ENCODE measurements at places on chromosomes 12 and 14.
A peak's percentile ranks its signal among the peaks of the same experiment; 100 is the strongest.

DNA sequence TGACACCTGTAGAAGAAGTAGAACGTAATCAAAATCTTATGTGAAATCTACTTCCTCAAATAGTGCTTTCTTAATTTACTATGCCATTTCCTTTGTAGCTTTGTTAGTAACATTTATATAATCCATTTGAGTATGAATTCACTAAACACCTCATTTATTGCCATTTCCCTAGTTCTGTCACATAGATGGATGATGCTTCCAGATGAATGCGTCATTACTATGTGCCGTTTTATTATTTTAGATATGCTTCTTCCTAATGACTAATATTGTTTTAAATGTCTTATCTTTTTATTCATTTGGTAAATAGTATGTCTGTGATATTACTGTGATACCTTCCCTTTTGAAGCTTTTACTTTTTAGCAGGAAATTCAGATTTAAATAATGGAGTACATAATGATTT lies 14.4 kb downstream of the FRMD6 start:
- no peak for DNase-seq
- no peaks in the 10 kb centered on the region for H3K27me3 ChIP-seq
- H3K36me3 ChIP-seq = no peaks in the 10 kb centered on the region
- no peak overlapping the region for H3K27ac ChIP-seq
- H3K4me3 ChIP-seq = no peak overlapping the region

GRCh38 chr12:120490325-120490724 lies 5.6 kb upstream of the DYNLL1 start:
- no peak overlapping the region for H3K4me3 ChIP-seq
- no peak overlapping the region for H3K27ac ChIP-seq
- H3K27me3 ChIP-seq = no peaks in the 10 kb centered on the region
- no peaks in the 10 kb centered on the region for H3K36me3 ChIP-seq
- no peak for DNase-seq

DNA sequence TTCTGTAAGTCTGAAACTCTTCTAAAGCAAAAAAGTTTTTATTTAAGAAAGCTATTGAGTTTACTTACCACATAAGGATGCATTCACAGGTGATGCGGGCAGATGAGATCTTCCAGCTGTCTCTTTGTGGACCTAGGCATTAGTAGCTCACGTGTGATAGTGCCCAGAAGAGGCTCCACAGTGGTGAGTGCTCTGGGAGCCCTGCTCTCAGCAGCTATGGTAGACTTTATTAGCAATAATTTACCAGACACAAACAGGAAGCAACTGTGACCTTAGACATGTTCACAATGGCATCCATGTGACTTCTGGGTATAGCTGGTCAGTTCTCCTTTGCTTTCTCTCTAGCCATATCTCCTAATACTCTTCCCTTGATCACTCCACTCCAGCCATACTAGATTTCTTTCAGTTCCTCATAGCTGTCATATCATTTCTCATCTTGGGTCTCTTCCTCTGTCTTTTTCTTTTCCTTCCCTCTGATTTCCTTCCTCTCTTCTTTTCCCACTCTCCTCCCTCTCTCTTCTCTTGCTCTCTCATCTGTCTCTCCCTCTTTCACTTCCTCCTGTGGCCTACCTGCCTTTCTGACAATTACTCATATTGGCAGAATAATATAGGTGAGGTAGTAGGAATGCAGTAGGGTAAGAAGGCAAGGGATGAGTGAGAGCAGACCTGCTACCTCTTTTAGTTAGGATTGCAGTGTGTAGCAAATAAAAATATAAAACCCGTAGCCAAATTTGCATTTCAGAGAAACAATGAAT lies 75.2 kb upstream of the SCAF11 start:
- no peaks in the 10 kb centered on the region for H3K4me1 ChIP-seq
- H3K27me3 ChIP-seq = no peaks in the 10 kb centered on the region
- H3K27ac ChIP-seq = no peak overlapping the region
- no peak for DNase-seq
- H3K4me3 ChIP-seq = no peak overlapping the region

- DNase-seq = no peak
- H3K4me1 ChIP-seq = peaks cover 4% of the 10 kb centered on the region
- no peak overlapping the region for H3K27ac ChIP-seq
- H3K4me3 ChIP-seq = no peak overlapping the region
These were observed 19.4 kb downstream of the CAND1 start for GRCh38 chr12:67288561-67288960.

DNA sequence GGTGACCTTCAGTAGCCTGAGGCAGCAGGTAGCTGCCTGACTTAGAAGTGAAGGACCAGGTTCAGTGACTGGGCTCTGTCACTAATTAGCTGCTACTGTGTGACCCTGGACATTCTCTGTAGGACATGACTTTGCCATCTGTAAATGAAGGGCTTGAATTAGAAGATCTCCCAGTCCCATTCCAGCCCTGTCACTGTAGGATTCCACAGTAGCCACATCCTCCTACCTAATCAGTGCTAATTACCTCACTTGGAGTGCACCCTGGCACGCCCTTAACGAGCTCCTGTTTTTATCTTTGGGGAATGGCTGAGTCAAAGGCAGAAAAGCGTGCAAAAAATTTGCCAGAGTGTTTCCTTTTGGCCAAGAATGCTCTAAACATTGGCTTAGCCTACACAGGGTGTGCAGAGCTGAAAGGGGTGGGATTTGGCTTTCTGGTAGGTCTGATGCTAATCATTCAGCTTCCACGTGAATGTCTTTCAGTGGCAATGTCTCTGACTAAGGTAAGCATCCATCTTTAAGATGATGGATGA lies 6.8 kb downstream of the NTF3 start:
- H3K4me3 ChIP-seq = no peak overlapping the region
- H3K27ac ChIP-seq = no peak overlapping the region
- peaks cover 10% of the 10 kb centered on the region for H3K4me1 ChIP-seq
- DNase-seq = no peak

- DNase-seq = no peak
- H3K36me3 ChIP-seq = no peaks in the 10 kb centered on the region
- H3K4me1 ChIP-seq = no peaks in the 10 kb centered on the region
- H3K4me3 ChIP-seq = no peak overlapping the region
- H3K27ac ChIP-seq = no peak overlapping the region
- H3K27me3 ChIP-seq = no peaks in the 10 kb centered on the region
These were observed 257.7 kb downstream of the BTG1 start for GRCh38 chr12:91887957-91888356.

GRCh38 chr14:65382586-65382985 lies 29.9 kb upstream of the FUT8 start:
- H3K36me3 ChIP-seq = no peaks in the 10 kb centered on the region
- H3K4me3 ChIP-seq = no peak overlapping the region
- no peak overlapping the region for H3K27ac ChIP-seq
- H3K27me3 ChIP-seq = no peaks in the 10 kb centered on the region
- H3K4me1 ChIP-seq = no peaks in the 10 kb centered on the region
- no peak for DNase-seq

DNA sequence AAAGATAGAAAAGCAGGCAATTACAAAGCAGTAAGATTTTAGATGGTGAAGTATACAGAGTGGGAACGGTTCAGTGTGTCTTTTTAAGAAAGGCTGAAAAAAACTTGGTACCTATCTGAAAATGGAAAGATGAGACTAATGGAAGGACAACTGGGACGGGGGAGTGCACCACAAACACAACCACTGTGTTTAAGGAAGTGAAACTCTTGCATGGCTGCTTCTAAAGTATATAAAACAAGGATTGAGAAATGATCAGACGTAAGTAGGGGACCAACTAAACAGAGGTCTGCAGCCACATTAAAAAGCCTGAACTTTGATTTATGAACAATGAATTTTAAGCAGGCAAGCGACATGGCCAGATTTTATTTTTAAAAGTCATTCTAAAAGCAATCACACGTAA lies 328.6 kb downstream of the MDGA2 start:
- no peak overlapping the region for H3K27ac ChIP-seq
- no peaks in the 10 kb centered on the region for H3K36me3 ChIP-seq
- H3K4me3 ChIP-seq = no peak overlapping the region
- DNase-seq = no peak

- H3K4me1 ChIP-seq = peaks cover 13% of the 10 kb centered on the region
- no peak overlapping the region for H3K4me3 ChIP-seq
- no peak for DNase-seq
- peaks cover 7% of the 10 kb centered on the region for H3K27me3 ChIP-seq
- peak overlapping the region; percentile 82 for H3K27ac ChIP-seq
- H3K36me3 ChIP-seq = no peaks in the 10 kb centered on the region
These were observed 4.9 kb upstream of the ASPG start for GRCh38 chr14:104080376-104081260.

DNA sequence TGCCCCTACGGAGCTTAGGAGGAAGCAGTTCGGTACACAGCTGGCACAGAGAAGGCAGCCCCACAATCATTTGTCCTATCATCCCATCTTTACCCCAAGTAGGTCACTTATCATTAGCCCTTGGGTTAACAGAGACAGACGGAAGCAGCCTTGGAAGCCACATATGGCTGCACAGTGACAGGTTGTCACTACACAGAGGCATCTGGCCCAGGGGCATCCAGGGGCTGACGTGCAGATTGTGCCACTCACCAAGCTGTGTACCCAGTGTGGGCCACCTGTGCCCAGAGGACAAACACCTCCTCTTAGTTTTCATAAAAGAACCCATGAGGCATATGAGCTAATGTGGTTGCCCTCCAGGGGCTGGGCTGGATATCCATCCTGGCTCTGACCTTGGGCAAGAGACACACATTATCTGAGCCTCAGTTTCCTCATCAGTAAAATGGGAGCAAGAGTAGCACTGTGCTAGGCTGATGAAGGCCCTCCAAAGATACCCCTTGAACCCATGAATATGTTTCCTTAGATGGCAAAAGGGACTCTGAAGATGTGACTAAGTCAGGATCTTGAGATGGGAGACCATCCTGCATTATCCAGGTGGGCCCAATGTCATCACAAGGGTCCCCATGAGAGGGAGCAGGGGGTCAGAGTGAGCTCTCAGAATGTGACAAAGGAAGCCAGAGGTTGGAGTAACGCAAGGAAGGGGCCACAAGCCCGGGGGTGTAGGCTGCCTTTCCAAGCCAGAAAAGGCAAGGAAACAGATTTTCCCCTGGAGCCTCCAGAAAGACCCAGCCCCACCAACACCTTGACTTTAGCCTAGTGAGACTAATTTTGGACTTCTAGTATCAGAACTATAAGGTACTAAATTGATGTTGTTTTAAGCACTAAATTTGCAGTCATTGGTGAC lies 64.6 kb downstream of the C14orf132 start:
- H3K4me3 ChIP-seq = no peak overlapping the region
- H3K27ac ChIP-seq = peak overlapping the region; percentile 85
- H3K4me1 ChIP-seq = peaks cover 31% of the 10 kb centered on the region
- no peaks in the 10 kb centered on the region for H3K36me3 ChIP-seq
- H3K27me3 ChIP-seq = no peaks in the 10 kb centered on the region

- no peak overlapping the region for H3K27ac ChIP-seq
- H3K36me3 ChIP-seq = no peaks in the 10 kb centered on the region
- peaks cover 8% of the 10 kb centered on the region for H3K27me3 ChIP-seq
- no peak for DNase-seq
These were observed 107.6 kb downstream of the PTCSC3 start for GRCh38 chr14:36068777-36069534.

DNA sequence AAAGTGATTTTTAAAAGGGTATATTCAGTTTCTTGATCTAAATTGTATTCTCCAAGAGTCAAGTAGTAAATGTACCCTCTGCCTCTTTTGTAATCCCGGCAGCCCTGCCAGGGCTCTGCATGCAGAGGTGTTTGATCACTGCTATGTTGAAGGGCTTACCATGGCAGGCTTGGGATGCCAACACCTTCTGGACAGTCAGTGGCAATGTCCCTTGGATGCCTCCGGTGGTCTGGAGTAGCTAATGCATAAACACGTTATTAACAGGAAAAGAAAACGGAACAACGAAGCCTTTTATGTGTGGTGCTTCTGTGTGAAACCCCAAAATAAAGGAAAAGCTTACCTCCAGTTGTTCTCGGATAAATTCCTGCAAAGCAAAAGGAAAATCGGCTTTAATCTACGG lies 19.9 kb downstream of the EIF2B2 start:
- H3K36me3 ChIP-seq = peaks cover 39% of the 10 kb centered on the region
- no peak overlapping the region for H3K27ac ChIP-seq
- no peaks in the 10 kb centered on the region for H3K27me3 ChIP-seq
- no peaks in the 10 kb centered on the region for H3K4me1 ChIP-seq
- no peak for DNase-seq

DNA sequence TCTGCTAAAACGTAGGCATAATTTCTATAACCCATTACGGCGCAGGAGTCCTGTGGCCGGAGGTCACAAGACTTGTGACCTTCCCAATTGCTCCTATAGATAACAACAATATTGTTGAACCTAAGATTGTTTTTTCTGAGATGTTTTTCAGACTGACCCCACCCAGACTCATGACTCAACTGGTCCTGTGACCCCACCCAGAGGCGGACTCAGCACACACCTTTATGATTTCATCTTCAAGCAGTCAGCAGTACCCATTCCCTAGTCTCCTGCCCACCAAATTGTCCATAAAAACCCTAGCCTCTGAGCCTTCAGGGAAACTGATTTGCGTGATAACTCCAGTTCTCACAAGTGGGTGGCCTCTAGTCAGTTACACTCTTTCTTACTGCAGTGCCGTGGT lies 5.9 kb upstream of the PPP4R3A start:
- H3K36me3 ChIP-seq = no peaks in the 10 kb centered on the region
- peaks cover 2% of the 10 kb centered on the region for H3K4me1 ChIP-seq
- H3K4me3 ChIP-seq = no peak overlapping the region
- DNase-seq = no peak
- H3K27me3 ChIP-seq = no peaks in the 10 kb centered on the region

GRCh38 chr14:70718383-70719118 lies 76.8 kb downstream of the TTC9 start:
- no peak overlapping the region for H3K4me3 ChIP-seq
- H3K27me3 ChIP-seq = no peaks in the 10 kb centered on the region
- no peaks in the 10 kb centered on the region for H3K4me1 ChIP-seq
- no peaks in the 10 kb centered on the region for H3K36me3 ChIP-seq
- DNase-seq = no peak
- no peak overlapping the region for H3K27ac ChIP-seq

All from transverse colon (tissue), 4 donors.